ENCODE measurements at places on chromosomes 11 and 22.

GRCh38 chr11:11782532-11783110 lies 59.2 kb upstream of the USP47 start:
- no peak for DNase-seq

DNA sequence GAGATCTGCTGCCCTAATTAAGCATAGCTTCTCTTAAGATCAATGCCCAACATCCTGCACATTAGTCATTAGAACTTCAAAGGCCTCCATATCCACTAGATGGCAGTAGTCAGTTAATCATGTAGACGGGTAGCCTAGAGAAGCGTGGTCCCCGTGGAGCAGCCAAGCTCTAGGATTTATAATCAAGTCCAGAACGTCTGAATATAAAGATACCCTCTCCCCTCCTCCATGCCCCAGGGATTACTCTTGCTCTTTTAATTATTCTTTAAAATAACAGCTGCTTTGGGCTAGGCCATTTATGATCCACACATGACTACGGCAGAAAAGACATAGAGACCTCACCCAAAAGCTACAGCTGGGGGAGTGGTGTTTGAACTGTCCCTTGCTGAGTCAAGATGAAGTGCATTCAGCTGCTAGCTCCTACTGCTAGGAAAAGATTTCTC lies 327.6 kb upstream of the PLET1 start:
- peak; percentile 77 for DNase-seq

- no peak for DNase-seq
Measured at GRCh38 chr22:38131399-38131798, 20.9 kb upstream of the BAIAP2L2 start.

DNA sequence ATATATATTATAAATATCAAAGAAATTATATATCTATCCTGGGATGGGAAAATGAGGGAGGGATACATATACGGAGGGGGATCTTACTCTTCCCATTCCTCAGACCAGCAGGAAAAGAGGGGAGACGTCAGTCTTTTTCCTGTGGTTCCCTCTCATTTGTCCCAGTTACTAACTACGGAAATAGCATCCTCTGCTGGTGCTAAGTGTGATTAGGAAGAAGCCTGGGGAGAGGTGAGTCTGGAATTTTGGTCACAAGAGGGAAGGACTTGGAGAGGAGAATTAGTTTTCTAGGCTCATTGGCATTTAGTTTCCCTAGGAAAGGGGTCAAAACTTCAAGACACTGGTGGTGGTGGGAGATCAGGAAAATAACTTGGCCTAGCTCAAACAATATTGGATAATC lies 11.6 kb downstream of the MED19 start:
- peak; percentile 41 for DNase-seq
